ENCODE measurements at places on chromosomes 13 and 19. TPM values are rescaled to one million over a fixed set of nuclear protein-coding genes. Genes with fewer than 3 reads are reported as not detected.

DNA sequence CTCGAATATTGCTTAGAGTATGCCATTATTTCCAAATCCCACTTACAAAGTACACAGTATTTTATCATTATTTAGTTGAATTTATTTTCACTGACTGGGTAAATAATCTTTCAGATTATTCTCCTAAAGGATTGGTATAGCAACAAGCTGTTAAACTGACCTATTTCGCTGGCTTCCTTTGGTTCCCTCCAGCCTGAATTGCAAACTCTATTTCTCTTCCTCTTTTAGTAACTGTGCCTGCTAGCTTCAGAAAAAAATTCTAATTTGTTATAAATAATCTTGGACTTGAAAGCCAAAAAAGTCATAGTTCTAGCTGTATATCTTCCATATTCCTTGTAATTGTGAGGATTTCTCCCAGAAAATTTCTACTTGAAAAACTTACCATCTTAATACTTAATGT lies 15.0 kb upstream of the CCNA1 start:
- DNase-seq, result no peak

DNA sequence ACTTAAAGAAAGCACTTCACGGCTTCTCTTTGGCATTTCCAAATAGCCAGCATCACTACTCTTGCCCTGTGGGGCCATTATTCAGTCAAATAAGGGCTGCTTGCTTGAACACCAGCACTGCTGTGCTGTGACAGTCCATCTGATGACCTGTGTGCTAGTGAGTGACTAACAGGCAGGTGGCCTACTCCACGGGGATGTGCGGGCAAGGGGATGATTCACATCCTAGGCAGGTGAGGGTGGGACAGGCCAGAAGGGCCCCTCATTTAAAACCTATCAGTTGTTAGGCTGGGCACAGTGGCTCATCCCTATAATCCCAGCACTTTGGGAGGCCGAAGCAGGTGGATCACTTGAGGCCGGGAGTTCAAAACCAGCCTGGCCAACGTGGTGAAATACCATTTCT lies 8.2 kb downstream of the CCNE1 start:
- no peak for DNase-seq

The CRB3 gene
- polyA plus RNA-seq, result 22.0 TPM

The PABPC3 gene
- 1.4 TPM for polyA plus RNA-seq

GRCh38 chr13:27367570-27367969 lies 56.8 kb upstream of the GTF3A start:
- DNase-seq, result no peak

DNA sequence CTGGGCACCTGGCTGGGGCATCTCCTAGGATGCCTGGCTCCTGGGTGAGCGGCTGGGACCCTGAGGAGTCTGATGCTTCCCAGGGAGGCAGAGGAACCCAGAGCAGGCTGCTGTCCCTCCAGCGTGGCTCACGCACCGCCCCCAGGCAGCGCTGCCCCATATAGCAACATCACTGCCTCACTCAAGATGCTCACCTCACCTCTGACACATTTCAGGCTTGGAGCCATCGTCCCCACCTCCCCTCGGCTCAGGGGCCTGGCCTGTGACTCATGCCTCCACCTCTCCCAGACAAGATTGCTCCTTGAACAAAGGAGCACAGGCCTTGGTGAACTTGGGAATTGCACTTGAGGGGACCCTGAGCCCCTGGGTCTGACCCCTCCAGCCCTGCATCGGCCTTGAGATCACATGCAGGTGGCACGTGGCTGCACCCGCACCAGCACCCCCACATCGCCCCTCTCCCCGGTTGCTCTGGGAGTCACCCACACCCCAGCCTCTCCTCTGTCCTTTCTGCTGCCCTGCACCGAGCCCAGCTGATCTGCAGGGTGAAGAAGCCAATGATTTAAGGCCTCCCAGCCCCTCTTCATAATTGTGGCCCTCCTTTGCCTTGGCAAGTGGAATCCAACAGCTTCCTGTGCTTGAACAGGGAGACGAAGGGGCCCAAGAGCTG lies 11.2 kb downstream of the CEBPA start:
- DNase-seq, result no peak

DNA sequence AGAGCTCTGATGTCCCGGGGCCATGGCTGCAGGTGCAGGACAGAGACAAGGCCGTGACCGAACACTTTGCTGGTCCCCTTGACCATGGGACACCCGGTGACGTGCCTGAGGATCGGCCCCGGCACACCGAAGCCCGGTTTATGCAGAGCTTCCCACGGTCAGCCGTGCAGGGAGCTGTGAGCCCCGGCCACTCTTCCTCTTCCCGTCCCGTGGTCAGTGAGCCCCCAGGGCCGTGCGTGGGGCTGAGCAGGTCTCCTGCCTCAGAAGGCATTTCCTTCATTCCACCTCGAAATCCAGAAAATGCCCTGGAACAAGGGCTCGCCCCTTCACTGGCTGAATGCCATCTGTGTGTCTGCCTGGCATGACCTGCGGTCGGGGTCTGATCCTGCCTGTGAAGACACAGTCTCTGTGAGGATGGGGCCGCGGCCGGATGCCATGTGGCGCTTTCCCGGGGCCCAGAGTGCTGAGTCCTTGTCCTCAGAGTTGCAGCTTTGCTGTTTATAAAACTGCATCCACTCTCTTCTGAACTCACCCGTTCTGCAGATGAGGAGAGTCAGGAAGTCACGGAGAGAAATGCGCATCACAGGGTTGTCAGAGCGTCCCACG lies 16.9 kb downstream of the MCF2L start:
- no peak for DNase-seq

The FBXO27 gene
- polyA plus RNA-seq, result 7.0 TPM

DNA sequence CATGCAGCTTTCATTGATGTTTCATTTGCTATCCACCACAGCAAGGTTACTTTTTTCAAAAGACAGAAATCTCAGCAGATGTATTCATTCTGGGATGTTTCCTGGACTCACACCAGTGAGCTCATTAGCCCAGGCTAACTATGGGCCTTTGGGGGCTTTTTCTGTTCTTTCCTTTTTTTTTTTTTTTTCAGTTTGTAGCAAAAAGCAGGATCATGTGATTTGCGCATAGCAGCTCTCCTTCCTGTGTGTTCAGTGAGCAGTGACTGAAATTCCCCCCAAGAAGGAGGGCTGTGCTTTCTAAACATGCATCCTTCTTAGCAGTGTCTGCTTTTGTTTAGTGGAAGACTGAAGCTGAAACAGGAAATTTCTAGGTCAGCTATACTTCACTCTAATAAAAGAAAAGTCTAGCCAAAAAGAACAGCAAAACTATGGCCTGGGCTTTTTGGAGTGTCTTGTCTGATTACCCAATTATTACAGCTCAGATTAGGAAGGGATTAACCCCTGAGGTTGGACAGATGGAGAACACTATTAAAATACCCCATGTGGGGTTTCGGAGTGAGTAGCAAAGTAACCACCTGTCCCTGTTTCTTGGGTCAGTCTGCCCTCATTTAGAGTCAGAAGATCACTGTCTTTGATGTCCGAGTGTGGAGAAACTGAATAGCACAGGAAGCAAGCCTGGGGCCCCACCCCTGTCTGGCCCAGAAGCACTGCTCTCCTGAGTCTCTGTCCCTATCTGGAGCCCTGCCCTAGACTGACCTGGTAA lies 8.9 kb upstream of the AMER2 start:
- no peak for DNase-seq

The ADGRE1 gene
- 0.14 TPM for polyA plus RNA-seq

DNA sequence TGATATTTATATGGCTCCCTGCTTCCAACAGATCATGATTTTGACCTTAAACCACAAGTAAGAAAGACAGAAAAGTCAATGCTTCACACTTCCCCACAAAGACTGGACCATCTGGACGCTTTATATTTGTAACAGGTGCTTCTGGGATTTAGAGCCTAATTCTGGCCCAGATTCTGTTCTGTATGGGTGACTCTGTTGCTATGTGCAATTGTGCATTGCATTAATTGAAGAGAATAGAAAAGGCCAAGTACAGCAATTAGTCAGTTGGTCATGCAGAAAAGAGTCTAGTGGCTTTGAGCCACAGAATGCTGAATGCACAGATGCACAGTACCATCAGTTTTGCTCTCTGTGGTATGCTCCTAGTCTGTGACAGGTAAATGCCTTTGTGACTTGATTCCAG lies 657.4 kb upstream of the ATXN8OS start:
- no peak for DNase-seq

GRCh38 chr13:27168086-27168485 lies 3.5 kb downstream of the USP12 start:
- DNase-seq, result no peak

GRCh38 chr19:19185853-19186740 lies 5.9 kb downstream of the BORCS8 start:
- no peak for DNase-seq

The CEACAM1 gene
- 9.7 TPM for polyA plus RNA-seq

DNA sequence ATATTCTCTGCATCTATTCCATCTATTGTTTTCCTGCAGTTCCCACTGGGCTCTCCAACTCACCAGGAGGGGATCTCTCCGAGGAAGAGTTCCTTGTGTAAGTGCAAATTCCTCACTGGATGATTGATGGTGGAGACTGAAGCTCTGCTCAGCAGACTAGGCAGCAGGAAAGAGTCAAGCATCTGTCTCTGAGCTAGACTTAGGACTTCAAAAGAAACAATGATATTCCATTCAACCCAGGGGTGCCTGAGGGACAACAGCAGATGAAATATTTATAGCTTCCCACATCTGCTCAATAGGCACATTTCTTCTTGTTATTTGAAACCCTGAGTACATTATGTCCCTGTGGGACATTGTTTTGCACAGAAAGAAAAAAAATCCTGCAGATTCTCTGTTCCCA lies at the start of the genes OR7A5 and OR7C1:
Gene OR7A5 (minus strand): TSS at position 175 of the 400 bp plus-strand sequence. CDS start 6,944 bp downstream, outside the sequence.
Gene OR7C1 (minus strand): TSS at position 175 of the 400 bp plus-strand sequence. CDS start 35,049 bp downstream, outside the sequence.
- DNase-seq, result peak; percentile 53

- DNase-seq, result no peak
Measured at GRCh38 chr19:49436381-49437017, 4.8 kb downstream of the SLC17A7 start.

The NLRP11 gene
- 0.19 TPM for polyA plus RNA-seq

GRCh38 chr19:8357007-8357521 lies 6.9 kb upstream of the ANGPTL4 start:
- no peak for DNase-seq

- DNase-seq, result no peak
Measured at GRCh38 chr19:15200553-15201364, at the start of gene NOTCH3. TSS of gene NOTCH3 (minus strand) at chr19:15200995. CDS start at chr19:15200905, 90 bp downstream.

The CHERP gene
- 29.4 TPM for polyA plus RNA-seq

DNA sequence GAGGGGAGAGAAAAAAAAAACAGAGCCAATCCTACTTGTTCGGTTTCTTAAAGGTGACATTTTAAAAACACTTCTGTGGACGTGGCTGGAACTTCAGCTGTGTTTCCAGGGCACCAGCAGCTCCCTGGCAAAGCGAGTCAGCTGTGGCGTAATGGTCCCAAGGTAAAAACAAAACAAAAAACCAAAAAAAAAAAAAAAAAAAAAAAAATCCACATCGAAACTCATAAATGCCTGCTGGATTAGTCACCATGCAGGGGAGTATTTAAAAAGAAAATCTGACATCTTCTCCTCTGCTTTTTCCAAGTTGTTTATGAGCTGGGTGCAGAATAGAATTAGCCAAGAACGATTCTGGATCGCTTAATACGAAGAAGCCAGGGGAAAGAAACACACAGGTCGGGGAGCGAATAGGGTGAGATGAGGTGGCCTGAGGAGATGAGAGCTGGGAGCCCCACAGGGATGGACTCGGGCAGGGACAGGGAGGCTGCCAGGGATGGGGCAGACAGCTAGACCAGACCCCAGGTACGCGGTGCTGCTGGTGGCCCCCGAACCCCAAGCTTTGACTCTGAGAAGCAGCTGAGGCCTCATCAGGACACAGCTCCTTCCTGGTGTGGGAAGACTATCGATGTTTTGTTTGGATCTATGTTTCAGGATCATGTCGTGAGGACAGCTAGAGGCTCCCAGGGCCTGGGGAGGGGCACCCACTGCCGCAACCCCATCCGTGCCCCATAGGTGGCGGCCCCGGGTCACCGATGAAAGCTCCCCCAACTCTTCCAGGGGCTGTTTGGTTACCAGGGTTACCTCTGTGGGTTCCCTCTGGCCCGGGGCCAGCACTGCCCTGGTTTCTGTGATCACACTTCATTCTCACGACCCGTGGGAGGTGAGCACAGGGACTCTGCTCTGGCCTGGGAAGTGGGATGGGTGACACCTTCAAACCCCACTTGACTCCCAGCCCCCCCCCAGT lies 3.1 kb upstream of the CTXN1 start:
- DNase-seq, result no peak

DNA sequence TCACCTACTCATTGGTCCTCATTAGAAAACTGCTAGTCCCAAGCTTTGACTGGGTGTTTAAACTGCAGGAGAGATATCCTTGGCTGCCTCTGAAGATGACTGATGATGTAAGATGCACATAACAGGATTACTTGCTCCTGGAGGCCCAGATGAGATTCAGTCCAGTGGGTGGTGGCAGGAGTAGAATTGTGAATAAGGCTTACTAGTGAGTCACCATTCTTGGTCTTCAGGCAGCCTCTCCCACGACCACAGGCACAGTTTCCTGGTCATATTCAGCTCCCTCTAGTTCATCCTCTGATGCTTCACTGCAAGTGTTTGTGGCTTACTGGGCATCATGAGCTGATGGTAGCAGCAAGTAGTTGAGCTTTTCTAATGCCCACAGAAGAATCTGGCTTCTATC lies 12.1 kb downstream of the SERTM1 start:
- DNase-seq, result no peak
